ENCODE measurements at places on chromosomes 2 and 18.
A peak's percentile ranks its signal among the peaks of the same experiment; 100 is the strongest.

- peak; percentile 20 for DNase-seq
These were observed 31.5 kb upstream of the TSPYL6 start for GRCh38 chr2:54287532-54287931.

GRCh38 chr2:55416786-55417568 lies 2.7 kb downstream of the CCDC88A start:
- DNase-seq, result no peak

- DNase-seq, result peak; percentile 21
These were observed 10.7 kb upstream of the CCDC88A start for GRCh38 chr2:55430211-55430975.

GRCh38 chr2:54927751-54928615 lies 122.3 kb downstream of the RTN4 start:
- DNase-seq, result no peak

DNA sequence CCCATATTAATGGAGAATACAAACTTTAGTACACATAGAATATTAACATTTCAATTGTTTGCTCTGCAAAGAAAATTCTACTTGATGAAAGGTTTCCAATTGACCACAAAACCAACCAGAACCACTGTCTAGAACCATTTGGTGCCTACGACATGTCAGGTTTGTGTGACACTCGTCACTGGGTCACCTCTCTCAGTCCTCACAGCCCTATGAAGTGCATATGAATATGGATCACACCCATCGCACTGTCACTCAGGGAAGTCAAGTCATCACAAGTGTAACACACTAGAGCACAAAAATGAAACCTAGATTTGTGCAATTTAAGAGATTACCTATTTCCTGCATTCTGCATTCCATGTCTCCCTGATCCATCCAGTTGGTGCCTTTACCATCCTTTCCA lies 43.7 kb downstream of the PTPN2 start:
- DNase-seq, result no peak

- no peak for DNase-seq
These were observed 118.0 kb downstream of the RHBDD1 start for GRCh38 chr2:226953826-226954225.

GRCh38 chr18:25434745-25435144 lies 82.8 kb upstream of the ZNF521 start:
- no peak for DNase-seq

GRCh38 chr2:190837952-190838361 lies 42.7 kb upstream of the GLS start:
- no peak for DNase-seq

GRCh38 chr2:45806563-45807358 lies 155.3 kb downstream of the PRKCE start:
- no peak for DNase-seq
